Thoracic aorta (tissue), 2 donors: ENCODE measurements at places on chromosomes 6 and 20. TPM values are rescaled to one million over a fixed set of nuclear protein-coding genes. Genes with fewer than 3 reads are reported as not detected.

The TAAR1 gene
- not detected for total RNA-seq

The SEMG1 gene
- not detected for total RNA-seq

The PABPC1L gene
- 33.2 TPM for total RNA-seq

The ACTL10 gene
- 3.1 TPM for total RNA-seq

- DNase-seq, result no peak
Observed at GRCh38 chr6:143149771-143150170, 89.1 kb downstream of the AIG1 start.

DNA sequence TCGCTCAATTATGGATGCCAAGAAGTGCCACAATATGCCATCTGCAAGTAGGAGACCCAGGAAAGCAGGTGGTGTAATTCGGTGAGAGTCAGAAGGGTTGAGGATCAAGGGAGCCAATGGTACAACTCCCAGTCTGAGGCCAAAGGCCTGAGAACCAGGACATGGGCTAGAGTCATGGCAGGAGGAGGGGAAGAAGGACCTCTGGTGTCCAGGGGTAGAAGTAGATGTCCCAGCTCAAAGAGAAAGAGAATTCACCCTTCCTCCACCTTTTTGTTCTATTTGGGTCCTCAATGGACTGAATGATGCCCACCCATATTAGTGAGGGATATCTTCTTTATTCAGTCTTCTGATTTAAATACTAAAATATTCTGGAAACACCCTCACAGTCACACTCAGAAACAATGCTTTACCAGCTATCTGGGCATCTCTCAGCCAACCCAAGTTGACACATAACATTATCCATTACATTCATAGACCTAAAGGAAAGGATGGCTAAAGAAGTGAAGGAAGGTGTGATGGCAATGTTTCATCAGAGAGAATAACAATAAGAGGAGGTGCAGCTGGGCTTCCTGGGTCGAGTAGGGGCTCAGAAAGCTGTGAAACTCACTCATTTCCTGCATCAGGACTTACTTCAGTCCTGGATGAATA, 21.2 kb upstream of the HLA-DQA1 start:
- no peak for DNase-seq

GRCh38 chr6:167408235-167408869, 83.5 kb downstream of the TTLL2 start:
- DNase-seq, result no peak

- DNase-seq, result no peak
Observed at GRCh38 chr20:52305858-52306257, 114.3 kb upstream of the ZFP64 start.

- no peak for DNase-seq
Observed at GRCh38 chr6:42394881-42395620, 56.7 kb downstream of the TRERF1 start.
